ENCODE measurements at places on chromosomes 6 and 20.

DNA sequence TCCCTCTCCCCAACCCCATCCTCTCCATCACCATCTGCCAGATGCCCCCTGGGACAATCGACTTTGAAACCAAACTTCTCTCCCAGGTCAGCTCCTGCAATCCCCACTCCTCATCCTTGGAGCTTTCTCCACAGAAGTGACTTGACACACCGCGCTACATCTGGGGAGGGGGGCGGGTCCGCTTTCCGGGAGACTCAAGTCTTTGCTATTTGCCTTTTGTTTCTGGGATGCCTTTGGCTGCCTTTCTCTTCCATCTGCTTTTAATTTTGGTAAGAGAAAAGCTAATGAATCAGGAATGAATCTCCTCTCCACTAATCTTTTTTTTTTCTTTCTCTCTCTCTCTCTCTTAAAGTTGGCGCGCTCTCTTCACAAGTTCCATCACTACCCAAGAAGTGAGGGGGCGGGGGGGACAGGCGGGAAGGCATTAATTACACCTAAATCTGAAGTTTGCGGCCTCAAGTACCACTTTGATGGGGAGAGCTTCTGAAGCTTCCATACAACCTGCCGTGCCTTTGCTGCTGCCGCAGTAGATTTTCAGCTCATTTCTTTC is 664 bp upstream of the TPBG start:
- peak; percentile 93 for DNase-seq

- DNase-seq, result no peak
These were observed 11.1 kb downstream of the UBE2V1 start for GRCh38 chr20:50101887-50102286.

- DNase-seq, result no peak
These were observed 1.9 kb downstream of the SDC4 start for GRCh38 chr20:45346291-45346718.

GRCh38 chr20:21229163-21229562 is 74.0 kb upstream of the XRN2 start:
- peak; percentile 42 for DNase-seq

DNA sequence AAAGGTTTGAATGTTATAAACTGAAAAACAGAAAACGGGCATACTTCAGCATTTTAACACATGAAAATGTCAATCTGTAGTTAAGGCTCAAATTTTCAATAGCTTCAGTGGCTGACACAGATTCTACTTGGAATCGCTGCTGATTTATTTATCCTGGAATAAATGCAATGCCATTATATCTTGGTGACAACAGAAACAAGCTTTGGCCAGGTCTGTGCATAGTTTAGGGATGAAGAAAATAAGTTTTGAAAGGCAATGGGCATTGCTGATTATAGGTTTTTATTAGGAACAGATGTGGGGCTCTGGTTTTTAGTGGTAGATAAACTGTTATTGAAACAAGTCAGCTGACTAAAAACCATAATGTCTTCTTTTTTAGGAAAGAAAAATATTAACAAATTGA is 96.8 kb upstream of the SOX4 start:
- DNase-seq, result no peak

DNA sequence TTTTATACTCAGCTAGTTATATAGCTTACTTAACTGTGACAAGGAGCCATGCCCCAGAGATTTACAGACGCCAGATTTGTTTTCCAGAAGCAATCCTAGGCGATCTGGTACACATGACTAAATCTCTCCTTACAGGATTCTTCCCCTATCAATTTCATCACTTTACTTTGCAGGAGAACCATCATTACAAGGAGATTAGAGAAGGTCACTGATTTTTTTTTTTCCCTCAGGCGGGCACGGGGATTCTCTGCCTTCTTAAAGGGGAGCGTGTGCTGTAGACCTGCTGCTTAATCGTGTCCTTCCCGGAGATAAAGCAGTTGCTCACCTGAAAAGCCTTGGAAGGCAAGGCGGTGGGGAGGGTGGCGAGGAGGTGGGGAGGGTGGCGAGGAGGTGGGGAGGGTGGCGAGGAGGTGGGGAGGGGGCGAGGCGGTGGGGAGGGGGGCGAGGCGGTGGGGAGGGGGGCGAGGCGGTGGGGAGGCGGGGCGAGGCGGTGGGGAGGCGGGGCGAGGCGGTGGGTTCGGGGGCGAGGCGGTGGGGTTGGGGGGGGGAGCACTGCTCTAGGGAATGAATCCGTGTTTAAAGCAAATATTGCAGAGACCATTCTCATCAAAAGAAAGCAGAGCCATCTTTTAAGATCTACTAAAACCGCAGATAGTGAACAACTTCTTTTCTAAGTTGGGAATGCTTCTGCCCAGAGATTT is 14.3 kb upstream of the MRAP2 start:
- DNase-seq, result no peak

DNA sequence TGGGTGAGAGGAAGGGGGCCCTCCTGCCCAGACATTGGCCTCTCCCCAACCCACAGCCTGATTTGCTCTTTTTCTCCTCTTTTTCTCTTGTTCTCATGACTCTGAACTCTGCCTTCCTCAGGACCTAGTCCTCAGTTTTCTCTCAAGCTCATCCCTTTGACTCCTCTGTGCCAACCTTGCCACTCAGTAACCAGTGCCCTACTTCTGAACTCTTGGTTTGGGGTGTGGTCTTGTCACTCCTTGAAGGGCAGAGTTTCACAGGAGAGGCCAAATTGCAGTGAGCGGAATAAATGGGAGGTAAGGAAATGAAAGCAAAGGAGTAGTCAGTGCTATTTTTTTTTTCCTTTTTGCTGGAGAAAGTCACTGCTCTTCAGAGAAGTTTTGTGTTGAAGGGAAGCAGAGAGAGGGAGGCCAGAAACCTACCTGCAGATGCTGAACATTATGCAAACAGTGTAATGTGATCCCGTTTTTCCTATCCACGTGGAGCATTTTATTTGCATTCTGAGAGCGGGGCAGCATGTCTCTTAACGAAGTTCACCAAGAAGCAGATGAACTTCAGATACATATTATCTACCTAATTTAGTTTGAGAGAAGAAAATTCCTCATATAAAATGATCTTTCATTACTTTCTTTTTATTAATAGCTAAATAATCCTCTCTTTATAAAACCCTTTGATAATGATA is 26.9 kb downstream of the CFAP61 start:
- DNase-seq, result no peak

- DNase-seq, result no peak
These were observed 645.8 kb upstream of the ARID1B start for GRCh38 chr6:156131221-156131903.

DNA sequence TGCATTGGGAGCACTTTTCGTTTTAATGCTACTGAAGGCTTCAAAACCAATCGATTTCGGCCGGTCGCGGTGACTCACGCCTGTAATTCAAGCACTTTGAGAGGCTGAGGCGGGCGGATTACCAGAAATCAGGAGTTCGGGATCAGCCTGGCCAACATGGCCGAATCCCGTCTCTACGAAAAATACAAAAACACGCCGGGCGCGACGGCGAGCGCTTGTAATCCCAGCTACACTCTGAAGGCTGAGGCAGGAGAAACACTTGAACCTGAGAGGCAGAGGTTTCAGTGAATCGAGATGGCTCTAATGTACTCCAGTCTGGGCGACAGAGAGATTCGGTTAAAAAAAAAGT is 58.4 kb downstream of the TRIM38 start:
- peak; percentile 81 for DNase-seq

DNA sequence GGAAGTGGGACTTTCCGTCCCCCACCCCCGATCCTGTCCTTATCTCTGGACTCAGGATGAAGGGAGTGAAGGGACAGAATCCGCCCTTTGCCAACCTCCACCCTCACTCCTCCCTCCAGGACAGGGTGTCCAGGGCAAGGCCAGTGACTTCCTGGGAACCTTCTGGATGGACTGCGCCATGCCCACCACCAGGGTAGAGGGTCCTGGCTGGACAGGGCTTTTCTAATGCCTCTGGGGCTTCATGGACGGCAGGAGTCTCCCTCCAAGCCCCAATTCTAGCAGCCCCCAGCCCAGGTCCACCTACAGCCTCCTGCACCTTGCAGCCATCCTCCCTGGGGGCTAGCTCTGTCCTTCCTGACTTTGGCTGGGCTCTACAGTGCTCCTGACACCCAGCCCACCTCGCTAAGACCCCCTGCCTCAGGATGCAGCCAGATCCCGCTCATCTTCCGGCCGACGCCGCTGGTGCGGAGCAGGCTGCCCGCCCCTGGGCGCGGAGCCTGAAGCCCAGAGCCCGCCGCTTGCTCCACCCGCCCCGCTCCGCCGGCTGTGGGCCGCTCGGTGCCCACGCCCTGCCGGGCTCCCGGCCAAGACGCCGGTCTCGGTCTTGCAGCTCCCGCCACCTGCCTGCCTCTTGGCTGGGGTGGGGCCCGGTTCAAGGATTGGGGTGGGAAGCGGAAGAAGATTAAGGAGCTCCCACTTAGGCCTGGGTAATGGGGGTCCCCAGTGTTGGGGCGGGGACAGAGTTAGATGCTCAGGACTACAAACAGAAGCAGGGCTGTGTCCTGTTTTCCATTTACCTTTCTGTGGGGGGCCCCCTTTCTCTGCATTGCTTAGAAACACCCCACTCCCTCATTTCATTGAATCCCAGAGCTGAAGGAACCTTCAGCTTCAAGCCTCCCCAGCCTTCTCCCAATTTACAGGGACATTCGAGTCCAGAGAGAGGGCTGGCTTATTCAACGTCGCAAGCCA is 72.8 kb downstream of the MDGA1 start:
- DNase-seq, result peak; percentile 31
